Stomach (tissue), 19 donors: ENCODE measurements at places on chromosomes 6 and 20.
A peak's percentile ranks its signal among the peaks of the same experiment; 100 is the strongest.

DNA sequence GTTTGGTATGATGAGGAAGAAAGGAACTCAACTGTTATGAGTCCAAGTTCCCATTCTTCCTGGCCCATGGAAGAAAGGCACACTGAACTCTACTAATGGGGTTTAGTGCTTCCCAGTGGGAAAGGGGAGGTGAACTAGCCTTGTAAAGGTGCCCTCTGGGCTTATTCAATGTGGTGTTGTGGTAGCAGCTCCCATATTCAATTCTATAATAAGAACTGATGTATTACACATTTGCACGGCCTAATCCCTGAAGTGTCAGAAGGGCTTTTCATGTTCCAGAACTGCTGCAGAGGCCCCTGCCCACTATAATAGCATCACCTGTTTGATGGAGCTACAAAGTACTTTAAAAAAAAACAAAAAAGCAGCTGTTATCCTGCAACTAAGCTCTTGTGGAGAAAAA lies 17.1 kb downstream of the PRKN start:
- DNase-seq: no peak

DNA sequence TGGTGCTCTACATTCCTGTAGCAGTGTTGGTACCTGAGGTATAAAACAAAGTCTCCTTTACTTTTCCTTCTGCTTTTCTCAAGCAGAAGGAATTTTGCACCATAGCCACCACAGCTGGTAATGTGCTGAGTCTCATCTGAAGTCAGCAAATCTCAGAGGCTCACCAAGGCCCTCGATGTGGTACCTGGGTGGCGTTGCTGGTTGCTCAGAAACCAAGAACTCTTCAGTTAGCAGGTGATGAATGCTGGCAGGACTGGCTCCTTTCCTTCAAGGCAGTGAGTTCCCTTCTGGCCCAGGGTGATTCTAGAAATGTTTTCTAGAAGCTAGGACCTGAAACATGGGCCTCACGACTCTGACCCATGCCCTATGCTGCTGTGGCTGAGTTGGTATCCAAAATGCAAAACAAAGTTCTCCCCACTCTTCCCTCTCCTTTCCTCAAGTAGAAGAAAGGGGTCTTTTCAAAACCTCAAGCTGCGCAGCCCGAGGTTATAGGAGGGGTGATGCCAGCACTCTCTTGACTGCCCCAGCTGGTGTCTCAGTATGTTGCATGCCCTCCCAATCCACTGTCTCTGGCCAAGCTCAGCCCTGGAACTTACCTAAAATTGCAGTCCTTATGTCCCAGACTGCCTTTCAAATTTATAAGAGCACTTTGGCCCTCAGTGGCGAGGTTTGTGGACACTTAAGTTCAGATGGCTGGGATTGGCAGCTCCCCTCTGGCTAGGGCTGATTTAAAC lies 592.3 kb downstream of the FRK start:
- DNase-seq: no peak

- DNase-seq: no peak
Measured at GRCh38 chr20:15076785-15077184, 739.4 kb upstream of the FLRT3 start.

DNA sequence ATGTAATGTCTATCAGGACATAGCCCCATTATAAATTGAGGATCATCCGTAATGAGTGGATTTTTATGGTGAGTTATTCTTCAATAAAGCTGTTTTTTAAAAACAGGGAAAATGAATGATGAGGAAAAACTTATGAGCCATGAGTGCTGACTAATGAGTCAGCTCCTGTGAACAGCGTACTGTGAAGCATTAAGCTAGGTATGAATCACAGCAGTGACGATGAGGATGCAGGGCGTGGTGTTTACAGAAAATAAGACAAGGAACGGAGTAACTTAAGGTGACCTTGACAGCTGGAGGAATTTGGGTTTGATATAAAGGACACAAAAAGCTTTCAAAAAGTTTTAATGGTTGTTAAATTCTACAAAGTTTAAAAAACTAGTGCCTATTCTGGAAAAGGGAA lies 96.3 kb downstream of the FOXF2 start:
- no peak for DNase-seq

DNA sequence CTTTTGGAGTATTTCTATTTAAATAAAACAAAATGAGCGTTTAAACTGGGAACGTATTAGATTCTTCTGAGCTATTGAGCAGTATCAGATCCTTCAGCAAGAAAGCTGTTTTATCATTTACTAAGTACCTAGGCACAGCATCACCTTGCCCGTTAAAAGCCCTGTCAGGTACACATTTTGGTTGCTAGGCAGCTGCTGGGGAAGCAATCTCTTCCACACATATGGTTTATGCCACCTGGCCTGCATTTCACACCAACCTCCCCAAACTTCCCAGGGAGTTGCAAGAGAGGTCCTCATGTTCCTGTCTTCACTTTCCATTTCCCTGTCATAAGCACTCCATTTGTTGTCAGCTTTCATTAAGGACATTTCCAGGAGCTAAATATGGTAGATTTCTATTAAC lies 400.1 kb downstream of the PLCB1 start:
- DNase-seq: peak; percentile 37

DNA sequence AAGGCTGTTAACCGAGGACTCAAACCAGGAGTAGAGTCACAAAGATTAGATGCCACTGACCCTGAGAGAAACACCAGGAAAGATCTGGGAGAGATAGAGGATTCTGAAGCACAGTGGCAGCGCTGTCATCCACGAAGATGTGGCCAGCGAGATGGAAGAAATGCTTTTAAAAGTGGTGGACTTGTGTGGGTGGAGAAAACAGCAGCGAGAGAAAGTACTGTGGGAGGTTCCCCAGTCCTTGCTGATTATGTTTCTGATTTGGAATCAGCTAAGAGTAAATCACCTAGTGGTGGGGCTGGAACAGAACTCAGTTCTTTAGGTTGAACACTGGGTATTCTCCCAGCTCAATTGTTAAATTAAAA lies 435 bp upstream of the ZNF322 start:
- no peak for DNase-seq
